ENCODE measurements at places on chromosomes 4 and X.

GRCh38 chrX:40108959-40109287 is 11.2 kb upstream of the BCOR start:
- DNase-seq, result peak; percentile 39

- DNase-seq, result no peak
Observed at GRCh38 chr4:102585329-102585728, 84.2 kb downstream of the NFKB1 start.

- no peak for DNase-seq
Observed at GRCh38 chr4:48241731-48242130, 27.9 kb downstream of the TEC start.

- peak; percentile 59 for DNase-seq
Observed at GRCh38 chr4:42627885-42628646, 28.8 kb downstream of the ATP8A1 start.

GRCh38 chrX:275476-275966 is 5.7 kb upstream of the PLCXD1 start:
- no peak for DNase-seq

DNA sequence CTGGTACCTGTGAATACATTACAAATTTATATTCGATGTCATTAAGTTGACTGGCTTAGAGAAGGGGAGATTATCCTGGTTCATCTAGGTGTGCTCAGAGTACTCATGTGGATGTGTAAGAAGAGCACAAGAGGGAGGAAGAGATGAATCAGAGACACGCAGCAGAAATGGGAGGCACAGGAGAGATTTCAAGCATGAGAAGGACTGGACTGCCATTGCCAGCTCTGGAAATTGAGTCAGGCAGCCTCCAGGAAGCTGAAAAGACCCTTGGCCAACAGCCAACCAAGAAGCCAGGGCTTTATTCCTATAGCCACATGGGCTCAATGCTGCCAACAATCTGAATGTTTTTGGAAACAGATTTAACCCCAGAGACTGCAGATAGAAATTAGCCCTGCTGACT is 1390.0 kb downstream of the STIM2 start:
- DNase-seq, result no peak

DNA sequence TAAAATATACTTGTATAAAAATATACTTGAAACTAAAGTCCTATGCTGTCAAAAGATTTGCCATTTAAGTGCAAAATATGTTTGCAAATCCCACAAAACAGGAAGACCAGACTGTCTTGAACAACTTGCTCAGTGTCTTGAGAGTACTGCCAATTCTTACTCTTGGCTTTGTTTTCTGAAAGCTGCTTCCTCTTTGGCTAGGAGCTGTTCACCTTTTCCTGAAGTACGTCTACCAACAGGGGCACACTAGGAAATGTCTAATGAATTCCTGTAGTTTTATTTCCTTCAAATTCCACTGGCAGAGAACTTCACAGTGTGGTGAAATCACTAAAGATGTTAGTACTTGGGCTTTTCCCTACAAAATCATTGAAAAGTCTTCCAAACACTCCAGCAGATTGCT is 46.4 kb upstream of the ABCG2 start:
- DNase-seq, result no peak

GRCh38 chr4:106718548-106718947 is 317.6 kb downstream of the DKK2 start:
- no peak for DNase-seq

- no peak for DNase-seq
Observed at GRCh38 chr4:37008199-37008598, 236.3 kb upstream of the NWD2 start.

GRCh38 chr4:107843391-107843790 is 18.7 kb downstream of the SGMS2 start:
- no peak for DNase-seq

- DNase-seq, result no peak
Observed at GRCh38 chrX:7444967-7445366, 297.0 kb upstream of the PUDP start.

- DNase-seq, result no peak
Observed at GRCh38 chr4:124202099-124202498, 510.4 kb downstream of the ANKRD50 start.

- no peak for DNase-seq
Observed at GRCh38 chrX:19063030-19063429, 59.2 kb downstream of the ADGRG2 start.

- DNase-seq, result peak; percentile 57
Observed at GRCh38 chr4:151325111-151325948, at the start of gene SH3D19. SH3D19 (minus strand) TSS chr4:151325605; CDS start chr4:151325352, 253 bp downstream.
